ENCODE measurements at places on chromosomes 13 and 19. TPM values are rescaled to one million over a fixed set of nuclear protein-coding genes. Genes with fewer than 3 reads are reported as not detected.

GRCh38 chr19:52722062-52723003 lies 12.5 kb downstream of the ZNF611 start:
- DNase-seq, result no peak

DNA sequence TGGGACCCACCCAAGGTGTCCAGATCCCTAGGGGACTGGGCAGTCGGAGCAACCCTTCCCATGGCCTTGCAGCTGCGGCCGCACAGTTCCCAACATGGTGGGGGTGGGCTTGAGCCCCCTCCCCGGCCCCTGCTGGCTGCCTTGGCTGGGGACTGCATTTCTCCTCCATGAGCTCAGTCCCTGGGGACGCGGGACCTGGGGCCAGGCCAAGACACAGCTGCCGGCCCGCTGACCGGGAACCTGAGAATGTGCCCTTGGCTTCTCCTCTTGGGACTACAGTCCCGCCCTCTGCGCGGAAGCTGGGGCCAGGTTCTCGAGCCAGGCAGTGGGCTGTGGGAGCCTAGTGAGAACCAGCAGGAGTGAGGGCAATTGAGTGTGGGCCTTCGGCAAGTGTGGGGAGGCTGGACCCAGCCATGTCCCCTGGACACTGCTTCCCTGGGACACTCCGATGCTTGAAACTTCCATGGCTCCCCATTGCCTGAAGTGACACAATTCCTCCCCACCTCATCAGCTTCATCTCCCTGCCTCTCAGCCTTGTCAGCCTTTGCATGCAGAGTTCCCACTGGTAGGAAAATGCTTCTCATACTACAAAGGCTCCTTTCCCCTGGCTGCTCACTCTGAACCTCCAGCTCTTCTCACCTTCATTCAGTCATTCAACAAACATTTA lies 13.1 kb upstream of the NOTCH3 start:
- DNase-seq, result peak; percentile 84

DNA sequence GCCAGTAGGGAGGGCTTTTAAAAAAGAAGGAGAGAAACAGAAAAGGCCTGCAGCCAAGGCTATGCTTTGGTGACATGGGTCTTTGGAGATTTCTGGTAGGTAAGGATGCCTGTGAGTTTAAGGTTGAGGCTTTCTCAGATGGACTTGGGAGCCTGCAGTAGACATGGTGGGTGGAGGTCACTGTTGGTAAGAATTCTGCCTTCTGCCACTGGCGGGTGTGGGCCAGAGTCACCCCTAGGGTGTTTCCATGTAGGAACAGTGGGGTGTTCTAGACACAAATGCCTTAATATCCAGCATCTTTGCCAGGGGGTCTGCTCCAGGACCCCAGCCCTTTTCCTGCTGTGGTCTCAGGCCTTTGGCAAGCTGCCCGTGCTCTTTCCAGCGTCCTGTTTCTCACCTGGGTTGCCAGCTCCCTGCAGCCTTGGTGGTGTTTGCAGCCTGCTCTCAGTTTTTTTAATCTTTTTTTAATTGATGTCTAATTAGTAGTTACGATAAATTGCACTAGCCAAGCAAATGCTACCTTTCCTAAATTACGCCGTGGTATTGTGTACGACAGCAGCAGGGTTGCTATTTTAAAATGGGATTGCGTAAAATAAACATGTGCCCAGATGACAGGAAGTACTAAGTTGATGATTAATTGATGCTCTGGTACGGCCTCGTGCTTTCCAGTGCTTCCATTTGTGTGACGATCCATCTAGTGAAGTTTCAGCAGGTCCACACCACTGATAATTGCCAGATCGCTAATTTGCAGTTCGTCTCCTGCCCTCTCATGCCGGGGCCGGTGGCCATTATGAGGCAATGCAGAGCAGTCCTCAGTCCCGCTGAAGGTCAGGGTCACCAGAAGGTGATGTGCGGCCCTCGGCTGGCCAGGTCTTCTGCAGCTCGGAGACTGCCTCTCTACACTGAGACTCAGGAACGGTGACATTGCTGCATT lies 35.3 kb upstream of the NPAS1 start:
- peak; percentile 61 for DNase-seq

The ZNF416 gene
- total RNA-seq, result 4.6 TPM

The ZNF567 gene
- total RNA-seq, result 3.8 TPM

Measured in left ventricle myocardium inferior (tissue), 1 donor.